ENCODE measurements at places on chromosomes 7 and 10.

DNA sequence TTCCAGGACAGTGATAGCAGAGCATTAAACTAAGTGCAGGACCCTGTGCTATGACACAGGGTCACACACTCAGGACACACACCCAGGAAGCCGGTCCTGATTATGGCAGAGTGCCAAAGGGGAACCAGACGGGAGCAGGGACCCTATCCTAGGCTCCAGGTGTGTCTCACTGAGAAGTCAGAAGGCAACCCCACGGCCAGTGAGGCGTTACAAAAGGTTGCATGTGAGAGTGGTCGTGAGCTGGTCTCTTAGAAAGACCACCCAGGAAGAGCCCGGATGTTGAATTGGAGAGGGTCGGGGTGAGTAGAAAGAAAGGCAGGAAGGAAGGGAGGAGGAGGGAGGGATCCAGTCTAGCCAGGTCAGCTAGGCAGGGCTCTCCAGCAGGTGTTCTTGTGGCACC lies 31.0 kb downstream of the FRMPD2 start:
- no peak for DNase-seq

- no peak for DNase-seq
Observed at GRCh38 chr7:2431260-2431867, 28.0 kb downstream of the CHST12 start.

- DNase-seq: no peak
Observed at GRCh38 chr7:92276460-92276864, 30.7 kb downstream of the ANKIB1 start.

DNA sequence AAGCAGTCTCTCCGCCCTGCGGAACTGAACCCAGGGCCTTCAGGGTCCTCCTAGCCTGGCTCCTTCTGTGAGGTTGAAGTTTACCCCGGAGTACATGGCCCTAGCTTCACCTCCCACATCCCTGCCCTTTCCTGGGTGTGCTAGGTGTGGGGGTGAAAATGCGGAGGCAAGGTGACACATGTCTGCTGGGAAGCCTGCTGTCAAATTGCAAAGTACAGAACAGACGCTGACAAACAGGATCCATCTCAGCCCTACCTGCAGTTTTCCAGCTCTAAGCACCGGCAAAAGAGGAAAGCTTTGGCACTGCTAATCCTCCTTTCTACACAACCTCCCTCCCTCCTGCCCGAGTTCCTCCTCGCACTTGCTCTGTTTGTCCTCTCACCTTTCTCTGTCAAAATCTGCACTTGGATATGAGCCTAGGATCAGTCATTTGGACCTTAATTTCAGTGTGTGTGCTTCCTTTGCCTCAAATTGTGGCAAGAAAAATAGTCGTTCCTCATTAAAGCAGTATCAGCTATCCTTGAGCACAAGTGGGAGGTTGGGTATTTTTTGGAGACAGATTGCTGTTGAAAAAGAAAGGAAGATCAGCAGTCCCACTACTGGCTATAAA lies 14.4 kb upstream of the GPR15LG start:
- DNase-seq: no peak

Data from posterior cingulate gyrus (tissue), 11 donors.